ENCODE measurements at places on chromosomes 1 and 21.

GRCh38 chr21:45515241-45516061, 26.8 kb downstream of the SLC19A1 start:
- DNase-seq, result peak; percentile 9

DNA sequence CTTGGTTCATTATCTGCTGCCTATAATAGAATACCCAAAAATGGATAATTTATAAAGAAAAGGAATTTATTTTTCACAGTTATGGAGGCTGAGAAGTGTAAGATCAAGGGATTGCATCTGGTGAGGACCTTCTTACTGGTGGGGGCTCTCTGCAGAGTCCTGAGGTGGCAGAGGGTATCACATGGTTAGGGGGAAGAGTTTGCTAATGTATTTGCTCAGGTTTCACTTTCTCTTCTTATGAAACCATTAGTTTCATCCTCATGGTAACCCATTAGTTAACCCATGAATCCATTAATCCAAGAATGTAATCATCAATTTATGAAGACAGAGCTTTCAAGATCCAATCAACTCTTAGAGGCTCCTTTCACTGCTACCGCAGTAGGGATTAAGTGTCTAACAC, 120.6 kb downstream of the DNM3 start:
- no peak for DNase-seq

DNA sequence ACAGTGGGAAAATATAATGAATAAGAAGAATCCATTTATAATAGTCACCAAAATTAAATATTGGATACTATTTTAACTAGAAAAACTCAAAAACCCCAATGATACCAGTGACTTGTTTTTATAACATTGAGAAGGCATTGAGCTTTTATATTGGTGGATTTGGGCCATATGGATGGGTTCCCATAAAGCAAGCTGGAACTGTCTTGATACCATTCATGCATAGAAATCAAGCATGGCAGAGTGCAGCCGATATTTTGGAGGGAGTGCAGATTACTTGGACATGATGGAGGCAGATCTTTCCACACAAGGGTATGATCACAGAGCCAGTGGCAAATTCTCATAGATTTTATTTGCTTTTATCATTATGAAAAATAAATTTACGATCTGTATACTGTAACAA, 3.8 kb upstream of the RWDD3 start:
- no peak for DNase-seq

GRCh38 chr1:202987922-202988583, 19.1 kb upstream of the TMEM183A start:
- no peak for DNase-seq

- peak; percentile 21 for DNase-seq
Measured at GRCh38 chr21:39317134-39318090, 4.0 kb upstream of the BRWD1 start.

GRCh38 chr1:116874733-116875249, 34.9 kb upstream of the PTGFRN start:
- no peak for DNase-seq

DNA sequence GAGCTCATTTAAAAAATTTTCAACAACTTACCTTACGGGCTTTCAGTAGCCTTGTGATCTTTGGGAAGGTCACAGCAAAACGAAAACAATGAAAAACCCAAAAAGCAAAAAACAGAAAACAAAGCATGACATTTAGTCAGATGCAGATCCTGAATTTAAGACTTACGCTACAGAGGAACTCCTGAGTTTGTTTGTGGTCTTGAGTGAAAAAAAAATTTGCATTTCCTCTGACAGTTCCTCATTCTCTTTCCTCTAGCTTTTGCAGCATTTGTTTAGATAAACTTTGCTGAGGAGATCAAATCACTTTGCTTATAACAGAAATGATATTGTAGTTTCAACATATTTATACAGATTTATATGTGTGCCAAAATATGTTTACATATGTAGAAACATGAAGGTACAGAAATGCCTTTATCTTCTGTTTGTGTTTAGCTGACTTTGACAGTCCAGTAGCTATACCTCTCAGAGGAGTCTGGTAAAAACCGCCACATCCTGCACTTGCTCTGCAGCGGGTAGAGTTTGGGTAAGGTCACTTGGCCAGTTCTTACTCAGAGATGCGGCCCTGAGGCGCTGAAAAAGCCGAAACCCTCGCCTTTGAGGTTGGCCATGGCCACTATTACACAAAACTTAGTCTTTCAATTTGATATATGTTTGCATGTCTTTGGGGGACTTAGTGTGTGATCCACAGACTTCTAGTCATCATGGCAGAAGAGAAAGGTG, 142.5 kb downstream of the TNR start:
- no peak for DNase-seq

GRCh38 chr1:184940226-184940625, 34.1 kb downstream of the NIBAN1 start:
- no peak for DNase-seq

- DNase-seq, result no peak
Measured at GRCh38 chr1:67956116-67956515, 94.3 kb downstream of the DIRAS3 start.
